ENCODE measurements at places on chromosomes 13 and 19. TPM values are rescaled to one million over a fixed set of nuclear protein-coding genes. Genes with fewer than 3 reads are reported as not detected.

SHANK1 gene
- polyA plus RNA-seq = 0.06 TPM

FUT1 gene
- 6.4 TPM for polyA plus RNA-seq

MEIS3 gene
- polyA plus RNA-seq = 3.3 TPM

ERICH4 gene
- polyA plus RNA-seq = not detected

CATSPERD gene
- polyA plus RNA-seq = not detected

GAPDHS gene
- not detected for polyA plus RNA-seq

PDX1 gene
- not detected for polyA plus RNA-seq

ZFP36 gene
- polyA plus RNA-seq = 10.4 TPM

UBE2L5 gene
- polyA plus RNA-seq = not detected

GRCh38 chr19:35986664-35987570 is 8.1 kb upstream of the SDHAF1 start:
- DNase-seq = no peak

- peak; percentile 95 for DNase-seq
Measured at GRCh38 chr19:20661150-20661819, at the start of gene ZNF626. Gene ZNF626, minus strand, starts transcription at chr19:20661571. Its CDS starts 125 bp downstream, at chr19:20661446.

DNA sequence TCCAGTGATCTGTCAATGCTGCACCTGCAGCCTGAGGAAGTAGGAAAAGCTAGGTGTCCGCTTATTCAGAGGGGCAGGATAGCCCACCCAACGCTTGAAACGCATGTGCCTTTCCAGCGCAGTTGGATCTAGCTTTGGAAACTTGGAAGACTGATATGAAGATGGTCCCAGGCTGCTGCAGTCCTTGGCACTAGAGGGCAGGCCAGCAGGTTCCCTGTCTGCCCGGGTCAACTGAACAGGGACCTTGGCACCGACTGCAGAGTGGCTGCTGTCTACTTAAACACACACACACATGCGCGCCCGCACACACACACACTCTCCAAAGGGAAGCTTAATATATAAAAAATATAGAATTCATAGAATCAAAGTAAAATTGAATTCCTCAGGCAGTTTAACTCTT is 100.0 kb downstream of the TSHZ3 start:
- no peak for DNase-seq

- peak; percentile 95 for DNase-seq
Measured at GRCh38 chr19:4889034-4889815, 13.5 kb downstream of the ARRDC5 start.

- peak; percentile 11 for DNase-seq
Measured at GRCh38 chr19:36547001-36547732, 19.1 kb upstream of the ZNF260 start.

GRCh38 chr13:72745260-72745659 is 17.5 kb downstream of the BORA start:
- DNase-seq = no peak

DNA sequence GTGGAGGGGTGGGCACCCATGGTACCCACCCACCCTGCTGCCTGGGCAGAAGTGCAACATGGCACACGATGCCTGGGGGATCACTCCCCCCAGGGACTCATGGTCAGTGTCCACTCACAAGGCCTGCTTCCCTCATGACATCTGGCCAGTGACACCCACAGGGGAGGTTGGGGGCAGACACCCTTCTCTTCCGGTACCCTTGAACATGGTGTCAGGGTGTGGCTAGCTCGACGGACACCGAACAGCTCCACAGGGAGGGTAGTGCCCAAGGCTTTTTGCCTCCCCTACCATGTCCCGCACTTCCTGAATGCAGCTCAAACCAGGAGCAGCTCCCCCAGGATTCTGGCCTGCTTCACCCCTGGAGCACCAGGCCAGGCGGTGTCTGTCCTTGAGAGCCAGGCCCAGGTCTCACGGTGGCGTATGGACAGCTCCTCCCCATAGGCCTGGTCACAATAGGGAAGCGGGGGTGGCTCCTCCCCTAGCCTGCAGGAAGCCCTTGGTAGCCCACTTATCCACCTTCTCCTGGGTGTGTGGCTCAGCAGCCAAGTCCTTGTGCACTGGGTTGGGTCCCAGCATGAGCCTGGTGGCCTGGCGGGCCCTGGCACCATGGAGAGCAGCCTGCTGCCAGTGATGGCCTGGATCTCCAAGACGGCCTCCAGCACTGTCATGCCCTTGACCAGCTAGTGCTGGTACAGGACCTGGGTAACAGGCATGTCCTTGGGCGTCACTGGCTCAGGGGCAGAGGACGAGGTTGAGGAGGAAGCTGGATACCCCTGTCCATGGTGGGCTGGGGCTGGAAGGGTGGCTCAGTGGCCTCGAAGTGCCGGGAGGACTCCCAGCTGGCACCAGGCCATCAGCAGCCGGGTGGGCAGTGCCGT is 7.8 kb downstream of the ACP4 start:
- no peak for DNase-seq

GRCh38 chr19:45356760-45357444 is 13.5 kb downstream of the ERCC2 start:
- no peak for DNase-seq

GRCh38 chr19:14565765-14566711 is 5.8 kb downstream of the NDUFB7 start:
- DNase-seq = no peak

GRCh38 chr13:35789335-35790165 is 313.1 kb upstream of the MAB21L1 start:
- DNase-seq = peak; percentile 19

- DNase-seq = no peak
Measured at GRCh38 chr13:40343550-40344269, 322.7 kb downstream of the FOXO1 start.

DNA sequence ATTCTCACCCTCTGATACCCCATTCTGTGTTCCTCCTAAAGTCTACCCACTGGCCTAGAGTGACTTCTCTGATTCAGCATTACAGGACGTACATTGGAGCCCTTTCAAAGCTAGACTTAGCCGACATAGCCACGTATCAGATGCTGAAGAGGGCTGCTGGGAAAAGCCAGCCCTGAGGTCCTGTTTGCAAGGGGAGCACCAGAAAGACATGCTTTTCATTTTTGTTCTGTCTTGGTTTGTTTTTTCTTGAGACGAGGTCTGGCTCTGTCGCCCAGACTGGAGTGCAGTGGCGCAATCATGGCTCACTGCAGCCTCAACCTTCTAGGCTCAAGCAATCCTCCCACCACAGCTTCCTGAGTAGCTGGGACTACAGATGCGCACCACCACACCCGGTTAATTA is 6.3 kb upstream of the ZSWIM4 start:
- no peak for DNase-seq

DNA sequence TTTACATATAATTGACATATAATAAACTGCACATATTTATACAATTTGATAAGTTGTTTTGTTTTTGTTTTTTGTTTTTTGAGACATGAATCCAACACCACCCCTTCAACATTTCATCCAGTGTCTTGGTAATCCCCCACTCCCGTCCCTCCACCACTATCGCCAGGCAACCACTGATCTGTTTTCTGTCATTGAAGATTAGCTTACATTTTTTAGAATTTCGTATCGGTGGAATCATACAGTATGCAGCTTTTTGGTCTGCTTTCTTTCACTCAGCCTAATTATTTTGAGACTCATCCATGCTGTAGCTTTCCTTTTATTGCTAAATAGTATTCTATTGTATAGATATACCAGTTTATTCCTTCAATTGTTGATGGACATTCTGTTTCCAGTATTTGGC is 94.1 kb upstream of the FRY start:
- DNase-seq = no peak

GRCh38 chr13:38693641-38694040 is 6.8 kb downstream of the FREM2 start:
- DNase-seq = peak; percentile 26

DNA sequence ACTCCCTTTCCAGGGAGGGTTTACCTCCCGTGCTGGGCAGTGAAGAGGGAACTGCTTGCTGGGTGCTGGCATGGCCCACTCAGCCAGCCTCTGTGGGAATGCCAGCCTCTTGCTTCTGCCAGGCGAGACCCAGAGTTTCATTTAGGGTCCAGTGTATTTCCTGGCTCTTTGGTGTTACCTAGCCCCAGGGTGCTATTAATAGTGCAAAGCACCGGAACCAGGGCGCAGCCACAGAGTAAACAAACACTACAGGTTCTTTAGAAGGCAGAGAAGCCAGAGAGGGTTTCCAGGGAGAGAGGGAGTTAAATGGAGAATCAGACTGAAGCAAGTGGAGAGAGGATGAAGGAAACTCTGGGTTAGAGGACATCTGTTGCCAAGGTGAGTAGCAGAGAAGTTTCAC is 74.9 kb upstream of the SPATA13 start:
- no peak for DNase-seq

GRCh38 chr13:61546413-61546812 is 130.8 kb upstream of the PCDH20 start:
- DNase-seq = no peak

DNA sequence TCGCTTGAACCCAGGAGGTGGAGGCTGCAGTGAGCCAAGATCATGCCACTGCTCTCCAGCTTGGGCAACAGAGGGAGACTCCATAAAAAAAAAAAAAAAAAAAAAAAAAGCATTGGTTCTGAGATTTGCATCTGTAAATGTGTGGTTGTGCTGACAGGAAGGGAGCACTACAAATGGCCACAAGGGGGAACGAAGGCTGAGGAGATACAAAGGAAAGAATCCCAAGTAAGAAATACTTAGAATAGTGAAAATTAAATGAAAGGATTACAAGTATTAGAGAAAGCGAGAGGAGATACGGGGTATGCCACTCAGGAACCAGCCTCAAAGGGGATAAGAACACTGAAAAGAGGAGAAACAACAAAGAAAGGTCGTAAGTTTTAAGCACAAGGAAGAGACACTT is 284.9 kb downstream of the KLF12 start:
- no peak for DNase-seq

DNA sequence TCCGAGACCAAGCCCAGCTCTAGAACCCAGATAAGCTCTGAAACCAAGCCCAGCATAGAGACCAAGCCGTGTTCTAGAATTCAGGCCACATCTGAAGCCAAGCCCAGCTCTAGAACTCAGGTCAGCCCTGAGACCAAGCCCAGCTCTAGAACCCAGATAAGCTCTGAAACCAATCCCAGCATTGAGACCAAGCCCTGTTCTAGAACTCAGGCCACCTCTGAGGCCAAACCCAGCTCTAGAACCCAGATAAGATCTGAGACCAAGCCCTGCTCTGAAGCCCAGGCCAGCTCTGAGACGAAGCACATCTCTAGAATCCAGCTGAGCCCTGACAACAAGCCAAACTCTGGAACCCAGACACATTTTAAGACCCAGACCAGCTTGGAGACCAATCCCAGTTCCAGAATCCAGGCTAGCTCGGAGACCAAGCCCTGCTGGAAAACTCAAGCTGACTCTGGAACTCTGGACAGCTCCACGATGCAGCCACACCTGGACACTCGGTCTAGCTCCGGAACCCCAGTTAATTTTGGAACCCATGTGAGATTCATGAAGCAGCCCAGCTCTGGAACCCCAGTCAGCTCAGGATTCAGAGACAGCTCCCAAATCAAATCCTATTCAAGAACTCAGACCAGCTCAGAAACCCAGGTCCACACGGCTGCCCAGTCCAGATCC is 5.8 kb downstream of the GIPC3 start:
- DNase-seq = no peak

- DNase-seq = peak; percentile 81
Measured at GRCh38 chr19:38361633-38362075, 12.7 kb upstream of the PSMD8 start.

GRCh38 chr13:27065582-27065981 is 106.0 kb downstream of the USP12 start:
- no peak for DNase-seq
